ENCODE measurements at places on chromosomes 3 and 15.

DNA sequence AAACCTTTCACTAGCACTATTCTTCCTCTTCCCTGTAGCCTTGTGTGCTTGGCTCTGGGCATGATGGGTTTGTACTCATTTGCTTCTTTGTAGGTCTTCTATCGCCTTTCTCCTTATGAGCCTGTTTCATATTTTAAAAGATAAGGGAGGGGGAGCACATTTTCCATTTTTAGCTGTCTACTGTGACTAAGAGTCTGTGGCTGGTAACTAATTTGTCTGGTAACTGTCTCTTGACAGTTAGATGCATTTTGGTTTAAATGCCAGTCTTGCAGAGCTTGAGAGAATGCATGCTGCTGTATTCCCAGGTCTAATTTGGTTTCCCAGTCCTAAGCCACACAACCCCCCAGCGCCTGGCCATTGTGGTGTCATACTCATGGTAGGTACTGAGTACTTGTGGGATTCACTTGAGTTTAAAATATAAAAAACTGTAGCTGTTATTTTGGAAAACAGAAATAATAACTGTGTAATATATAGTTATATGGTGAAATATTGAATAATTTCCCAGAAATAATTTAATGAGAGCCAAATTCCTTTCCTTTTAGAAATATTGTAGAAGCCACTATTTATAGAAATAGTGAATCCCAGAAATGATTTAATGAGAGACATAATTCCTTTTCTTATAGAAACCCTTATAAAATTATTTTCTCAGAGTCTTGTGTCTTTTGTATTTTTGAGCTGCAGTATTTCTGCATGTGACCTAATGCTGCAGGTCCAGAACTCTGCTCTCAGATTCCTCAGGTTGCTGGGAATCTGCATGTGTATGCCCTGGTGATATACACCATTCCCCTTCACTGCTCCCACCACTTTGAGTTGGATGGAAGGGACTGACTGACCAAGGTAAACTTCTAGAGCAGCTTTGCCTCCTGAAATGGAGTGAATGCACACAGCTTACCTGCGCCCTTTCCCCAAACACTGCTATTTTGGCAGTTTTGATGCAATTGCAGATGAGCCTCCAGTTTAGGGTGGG is 13.9 kb upstream of the GPR171 start:
- no peak for DNase-seq

DNA sequence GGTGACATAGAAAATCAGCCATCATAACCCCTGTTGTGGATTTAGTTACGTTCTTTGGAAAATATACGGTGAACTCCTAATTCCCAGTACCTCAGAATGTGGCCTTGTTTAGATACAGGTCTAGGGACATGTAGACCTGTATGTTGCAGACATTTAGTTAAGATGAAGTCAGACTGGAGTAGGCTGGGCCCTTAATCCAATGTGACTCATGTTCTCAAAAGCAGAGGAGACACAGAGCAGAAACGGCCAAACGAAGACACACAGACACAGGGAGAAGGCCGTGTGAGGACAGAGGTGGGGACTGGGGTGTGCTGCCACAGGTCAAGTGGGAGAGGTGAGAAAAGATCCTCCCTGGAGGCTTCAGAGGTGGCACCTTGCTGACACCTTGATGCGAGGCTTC is 119.0 kb upstream of the PROK2 start:
- no peak for DNase-seq

- DNase-seq: no peak
These were observed 34.5 kb upstream of the NR1I2 start for GRCh38 chr3:119747357-119747756.

GRCh38 chr3:25292036-25292435 is 136.0 kb upstream of the RARB start:
- no peak for DNase-seq
